NCI-H1048 (cell line): ENCODE measurements at places on chromosomes 5 and 9.

DNA sequence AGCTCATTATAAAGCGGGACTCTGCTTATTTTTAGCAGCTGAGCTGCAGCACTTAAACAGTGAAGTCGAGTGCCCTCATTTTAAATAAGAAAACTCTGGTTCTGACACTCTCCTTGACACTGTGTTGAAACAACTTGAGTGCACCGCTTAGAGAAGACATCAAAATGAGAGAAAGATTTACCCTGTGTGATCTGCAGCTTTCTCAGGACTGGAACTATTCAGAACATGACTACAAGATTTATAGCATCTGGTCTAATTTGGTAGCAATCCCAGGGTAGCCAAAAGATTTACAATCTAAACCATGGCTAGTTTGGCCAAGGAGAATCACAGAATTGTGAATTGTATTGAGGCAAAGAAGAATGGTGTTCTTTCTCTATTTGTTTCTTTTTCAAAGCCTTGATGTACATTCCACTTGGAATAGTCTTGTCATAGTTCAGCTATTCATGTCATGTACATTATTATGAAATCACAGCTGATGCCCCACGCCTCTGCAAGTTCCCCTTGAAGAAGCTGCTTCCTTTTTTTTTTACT lies 38.7 kb downstream of the PLEKHG4B start:
- no peak for DNase-seq

GRCh38 chr9:131693651-131694597 lies 46.0 kb downstream of the RAPGEF1 start:
- no peak for DNase-seq

GRCh38 chr5:33614039-33614438 lies 173.3 kb downstream of the TARS1 start:
- no peak for DNase-seq

DNA sequence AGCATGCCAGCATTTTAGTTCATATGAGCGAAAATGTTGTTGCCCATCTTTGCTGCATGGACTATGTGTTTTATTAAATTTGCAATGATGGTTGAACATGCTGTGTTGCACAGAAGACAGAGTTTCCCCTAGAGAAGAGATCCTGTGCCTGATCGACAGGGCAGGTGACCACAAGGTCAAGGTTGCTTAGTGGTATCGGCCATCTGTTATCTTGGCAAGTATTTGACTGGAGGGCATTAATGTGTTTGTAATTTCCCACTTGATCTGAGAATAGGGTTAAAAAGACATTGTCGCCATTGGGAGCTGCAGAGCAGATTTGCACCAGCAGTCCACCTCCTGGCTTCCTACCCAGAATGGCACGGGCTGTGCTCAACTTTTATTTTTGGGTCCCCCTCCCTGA lies 1523.6 kb upstream of the WWC1 start:
- DNase-seq, result no peak

GRCh38 chr9:133483611-133484010 lies 4.7 kb upstream of the SLC2A6 start:
- no peak for DNase-seq

- DNase-seq, result no peak
These were observed 123.5 kb downstream of the TRIO start for GRCh38 chr5:14266686-14267085.

DNA sequence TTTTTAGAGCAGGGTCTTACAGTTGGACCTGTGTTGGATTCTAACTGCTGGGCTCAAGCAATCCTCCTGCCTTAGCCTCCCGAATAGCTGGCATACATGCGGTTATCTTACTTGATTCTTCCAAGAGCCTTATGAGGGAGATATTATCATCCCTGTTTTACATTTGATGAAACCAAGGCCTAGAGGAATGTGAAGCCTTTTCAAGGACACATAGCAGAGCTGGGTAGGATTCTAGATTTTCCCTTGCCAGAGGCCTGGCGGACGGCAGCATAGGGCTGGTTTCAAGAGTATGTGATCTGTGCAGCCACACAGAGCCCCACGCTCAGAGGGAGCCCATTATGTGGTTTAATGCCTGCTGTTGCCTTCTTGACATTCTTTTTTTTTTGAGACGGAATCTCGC lies 24.2 kb downstream of the NDST1 start:
- no peak for DNase-seq

GRCh38 chr5:74294231-74294705 lies 346.3 kb downstream of the ENC1 start:
- DNase-seq, result no peak

DNA sequence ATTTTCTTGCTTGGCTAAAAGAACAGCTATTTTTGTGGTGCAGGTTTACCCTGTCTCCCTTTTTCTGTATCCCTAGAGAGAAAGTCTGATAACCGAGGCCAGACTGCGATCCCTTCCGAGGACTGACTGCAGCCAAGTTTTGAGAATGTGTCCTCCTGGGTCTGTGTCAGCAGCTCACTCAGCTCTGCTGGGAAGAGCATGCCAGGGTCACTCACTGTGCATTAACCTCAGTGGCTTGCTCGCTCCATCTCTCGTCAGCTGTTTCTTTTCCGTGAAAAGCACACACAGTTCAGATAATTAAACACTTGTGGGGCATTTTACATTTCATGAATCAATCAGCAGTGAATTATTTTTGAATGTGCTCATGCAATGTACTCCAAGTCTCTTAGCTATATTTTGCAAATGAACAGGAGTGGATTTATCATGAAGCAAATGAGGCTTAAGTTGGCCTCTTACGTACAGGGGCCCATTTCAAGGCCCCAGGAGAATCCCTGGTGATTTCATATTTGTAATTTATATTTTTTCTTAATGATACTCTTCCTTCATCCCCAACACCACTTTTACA lies 252.1 kb downstream of the SMARCA2 start:
- DNase-seq, result no peak

GRCh38 chr5:180439911-180440769 lies 54.0 kb upstream of the CNOT6 start:
- DNase-seq, result no peak

DNA sequence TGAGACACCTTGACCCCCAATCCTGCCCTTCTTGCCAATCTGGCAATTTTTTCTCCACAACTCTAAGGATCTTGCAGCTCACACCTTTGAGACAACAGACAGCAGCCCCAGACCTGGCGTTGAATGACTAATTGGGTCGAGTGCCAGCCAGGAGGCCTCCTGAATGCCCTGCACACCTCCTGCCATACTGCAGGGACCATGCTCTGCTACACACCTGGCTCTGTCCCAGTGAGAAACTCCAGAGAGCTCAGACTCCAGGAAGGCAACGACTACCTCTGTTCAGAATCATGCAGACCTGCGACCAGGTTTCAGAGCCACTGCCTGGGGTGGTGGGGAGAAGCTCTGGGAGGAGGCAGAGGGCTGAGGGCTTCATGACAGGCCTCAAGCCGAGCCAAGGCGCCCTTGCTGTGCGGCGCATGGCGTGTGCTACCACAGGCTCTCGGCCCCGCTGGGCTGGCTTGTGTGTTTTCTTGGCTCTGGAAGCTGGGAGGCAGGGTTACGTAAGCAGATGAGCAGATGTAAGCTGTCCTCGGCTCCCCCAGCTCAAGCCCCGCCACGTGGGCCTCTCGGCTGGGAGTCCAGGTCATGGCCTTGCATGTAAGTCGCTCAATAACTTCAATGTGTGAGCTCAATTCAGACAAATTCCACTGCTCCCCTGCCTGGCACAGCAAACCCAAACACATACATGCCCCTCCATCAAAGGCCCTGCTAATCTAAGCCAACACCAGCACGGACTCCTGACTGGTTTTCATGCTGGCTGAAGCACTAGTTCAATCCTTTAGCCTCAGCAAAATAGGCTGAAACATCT lies 27.5 kb downstream of the B4GALT1 start:
- no peak for DNase-seq

DNA sequence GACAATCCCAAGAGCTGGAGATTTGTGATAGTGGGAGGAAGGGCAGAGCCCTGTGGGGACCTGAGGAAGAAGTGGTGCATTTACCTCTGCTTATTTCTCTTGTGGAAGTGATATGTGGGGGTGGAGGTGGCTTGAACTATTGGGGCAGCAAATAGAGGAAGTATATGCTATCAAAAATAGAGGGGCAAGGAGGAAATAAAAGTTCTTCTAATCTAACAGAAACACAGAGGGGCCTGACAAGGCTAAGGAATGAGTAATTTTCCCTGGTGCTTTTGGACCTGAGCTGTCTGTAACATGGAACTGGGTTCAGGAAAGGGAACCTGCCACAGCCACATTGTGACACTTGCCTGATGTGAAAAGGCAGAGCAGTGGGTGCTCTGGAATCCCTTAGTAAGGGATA lies 378.6 kb upstream of the KLF4 start:
- no peak for DNase-seq

DNA sequence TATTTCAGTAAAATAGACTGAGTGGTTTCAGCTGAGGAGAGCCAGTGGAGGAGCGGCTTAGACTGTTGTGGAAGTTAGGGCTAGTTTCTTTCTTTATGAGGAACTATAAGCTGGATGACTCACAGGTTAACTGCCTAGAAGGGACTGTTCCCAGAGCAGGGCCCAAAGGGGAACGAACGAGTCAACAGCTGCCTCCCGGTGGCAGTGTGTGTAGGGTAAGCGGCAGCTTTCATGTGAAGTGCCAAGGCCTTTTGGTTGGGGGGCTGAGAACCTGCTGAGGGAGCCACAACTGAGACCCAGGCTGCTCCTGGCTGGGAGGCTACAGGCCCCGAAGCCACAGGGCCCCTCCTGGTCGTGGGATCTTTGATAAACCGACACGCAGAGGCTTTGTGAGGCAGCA lies 7.0 kb downstream of the SQSTM1 start:
- no peak for DNase-seq

GRCh38 chr5:133230823-133231578 lies 179.2 kb downstream of the HSPA4 start:
- no peak for DNase-seq

DNA sequence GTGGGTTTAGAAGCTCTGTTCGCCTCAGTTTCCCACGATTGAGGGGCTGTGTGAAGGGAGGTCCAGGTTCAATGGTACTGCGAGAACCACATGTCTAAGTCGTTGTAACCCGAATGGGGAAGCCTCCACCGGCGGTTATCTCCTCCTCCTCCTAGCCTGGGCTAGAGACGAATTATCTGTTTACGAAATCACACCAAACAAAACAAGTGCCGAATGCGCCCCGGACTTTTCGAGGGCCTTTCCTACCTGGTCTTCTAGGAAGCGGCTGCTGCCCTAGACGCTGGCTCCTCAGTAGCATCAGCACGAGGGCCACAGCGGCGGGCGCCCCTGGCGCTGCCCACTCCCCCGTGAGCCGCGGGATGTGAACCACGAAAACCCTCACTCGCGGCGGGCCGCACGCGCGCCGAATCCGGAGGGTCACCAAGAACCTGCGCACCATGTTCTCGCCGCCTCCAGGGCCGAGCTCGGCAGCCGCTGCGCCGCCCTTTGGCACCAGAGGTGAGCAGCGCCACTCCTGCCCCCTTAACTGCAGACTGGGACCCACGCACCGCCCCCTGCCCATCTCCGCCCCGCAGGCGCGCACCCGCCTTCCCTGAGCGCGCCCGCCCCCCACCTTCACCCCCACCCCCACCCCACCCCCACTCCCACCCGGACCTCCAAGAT lies at the start of gene CDKN2A:
TSS of gene CDKN2A (minus strand) at position 500 of the 663 bp plus-strand sequence.
- DNase-seq, result no peak

DNA sequence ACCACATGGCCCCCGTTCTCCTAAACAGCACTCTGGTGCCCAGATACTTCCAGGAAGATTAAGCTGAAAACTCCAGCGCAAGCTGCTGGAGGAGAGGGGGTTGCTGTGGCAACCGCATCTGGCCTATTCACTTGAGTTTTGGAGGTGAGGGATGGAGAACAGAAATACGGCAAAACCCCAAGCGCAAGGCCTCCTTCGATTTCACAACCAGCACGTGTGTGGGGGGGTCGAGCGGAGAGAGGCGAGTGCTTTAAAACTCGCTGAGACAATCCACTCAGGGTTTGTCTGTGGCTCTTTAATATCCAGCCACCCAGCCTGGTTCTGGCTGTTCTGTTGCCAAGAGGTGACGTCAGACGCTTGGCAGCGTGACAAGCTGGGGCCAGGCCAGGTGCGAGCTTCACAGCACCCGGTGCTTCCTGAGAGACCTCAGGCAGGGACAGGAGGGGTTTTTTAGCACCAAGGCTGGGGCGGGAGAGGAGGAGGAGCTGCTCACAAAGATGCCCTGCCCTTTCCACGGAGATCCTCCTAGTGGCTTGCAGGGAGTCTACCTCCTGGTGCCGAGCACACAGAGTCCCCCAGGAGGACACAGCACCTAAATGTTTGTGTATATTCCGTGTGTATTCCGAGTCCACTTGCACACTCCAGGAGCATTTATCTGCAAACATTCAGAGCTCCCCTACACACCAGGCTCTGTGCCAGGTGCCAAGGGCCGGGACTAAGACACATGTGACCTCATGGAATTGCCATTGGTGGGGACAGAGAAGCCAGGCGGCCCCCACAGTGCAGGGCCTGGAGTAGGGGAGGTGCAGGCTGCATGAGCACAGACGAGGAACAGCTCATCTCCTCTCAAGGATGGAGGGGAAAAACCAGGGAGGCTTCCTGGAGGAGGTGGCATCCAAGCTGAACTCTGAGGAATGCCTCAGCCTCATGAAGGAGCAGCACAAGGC lies 194.6 kb downstream of the OLFM1 start:
- no peak for DNase-seq

DNA sequence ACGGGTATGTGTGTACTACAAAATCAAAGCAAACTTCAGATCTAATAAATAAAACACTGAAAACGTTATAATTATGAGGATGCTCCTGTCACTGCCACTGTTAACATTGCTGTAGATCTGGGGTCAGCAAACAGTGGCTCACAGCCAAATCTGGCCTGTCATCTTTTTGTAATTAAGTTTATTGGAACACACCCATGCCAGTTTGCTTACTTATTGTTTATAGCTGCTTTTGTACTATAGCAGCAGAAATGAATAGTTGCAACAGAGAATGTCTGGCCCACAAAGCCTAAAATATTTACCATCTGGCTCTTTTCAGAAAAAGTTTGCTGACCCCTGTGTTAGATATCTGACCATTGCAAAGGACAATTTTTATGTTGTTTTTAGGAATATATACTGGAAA lies 32.1 kb downstream of the PRRC1 start:
- DNase-seq, result no peak

DNA sequence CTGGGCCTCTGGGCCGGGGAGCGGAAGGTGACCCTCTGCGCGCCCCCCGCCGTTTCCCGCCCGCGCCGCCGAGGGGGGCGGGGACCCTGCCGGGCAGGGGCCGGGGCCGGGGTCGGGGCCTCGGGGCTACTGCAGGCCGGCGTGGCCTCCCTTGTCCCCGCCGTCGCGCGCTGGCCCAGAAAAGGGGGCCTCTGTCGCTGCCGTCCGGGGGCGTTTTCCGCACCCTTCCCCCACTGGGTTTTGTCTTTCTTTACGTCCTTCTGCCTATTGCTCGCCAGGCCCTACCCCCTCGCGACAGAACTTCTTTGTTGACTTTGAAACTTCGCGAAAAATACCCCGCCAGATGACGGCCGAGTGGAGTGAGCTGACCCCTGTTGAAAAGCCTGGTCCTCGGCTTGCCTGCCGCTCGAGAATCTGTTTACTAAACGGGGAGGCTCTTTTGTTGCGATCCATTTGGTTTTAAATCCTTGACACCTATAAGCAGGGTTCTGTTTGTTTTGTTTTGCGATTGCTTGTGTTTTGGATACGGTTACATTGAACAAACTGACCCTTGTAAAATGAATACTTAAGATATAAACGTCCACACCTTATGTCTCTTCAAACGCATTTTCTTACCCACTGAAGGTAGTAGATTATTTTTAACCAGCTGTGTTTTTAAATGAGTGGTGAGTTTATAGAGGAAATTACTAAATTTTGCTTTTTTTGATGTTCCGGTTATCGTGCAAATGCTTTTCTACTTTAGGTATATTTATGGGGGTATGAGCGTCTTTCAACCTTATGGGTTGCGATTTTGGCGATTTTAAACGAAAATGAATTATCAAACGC lies 765 bp downstream of the MARCHF6 start:
- DNase-seq, result no peak

GRCh38 chr5:125037530-125037929 lies 291.1 kb upstream of the ZNF608 start:
- no peak for DNase-seq
